ENCODE measurements at places on chromosomes 1 and 21.

DNA sequence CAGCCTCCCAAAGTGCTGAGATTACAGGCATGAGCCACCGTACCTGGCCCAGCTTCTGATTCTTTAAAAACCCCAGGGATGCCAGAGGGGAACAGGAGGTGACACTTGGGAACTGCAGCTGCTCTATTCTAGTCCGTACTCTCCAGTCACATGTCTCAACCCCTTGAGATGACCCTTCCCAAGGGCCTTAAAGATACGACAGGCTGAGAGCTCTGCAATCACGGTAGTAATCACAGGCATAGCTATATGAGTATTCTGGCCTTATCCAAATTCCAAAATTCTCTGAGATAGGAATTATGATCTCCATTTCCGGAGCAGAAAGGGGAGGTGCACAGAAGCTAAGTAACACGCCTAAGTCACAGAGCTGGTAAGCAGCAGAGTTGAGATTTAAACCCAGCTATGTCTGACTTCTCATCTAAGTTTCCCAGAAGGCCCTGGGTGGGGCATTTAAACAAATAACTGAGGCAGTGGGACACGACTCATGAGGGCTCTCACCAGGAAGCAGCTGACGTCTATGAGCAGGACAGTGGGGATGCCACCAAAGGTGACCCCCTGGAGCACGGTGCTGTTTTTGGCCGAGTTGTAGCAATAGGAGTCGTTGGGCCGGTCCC, 5.2 kb downstream of the TMEM63A start:
- DNase-seq = no peak

GRCh38 chr1:205014783-205015182, 28.2 kb upstream of the CNTN2 start:
- no peak for DNase-seq

DNA sequence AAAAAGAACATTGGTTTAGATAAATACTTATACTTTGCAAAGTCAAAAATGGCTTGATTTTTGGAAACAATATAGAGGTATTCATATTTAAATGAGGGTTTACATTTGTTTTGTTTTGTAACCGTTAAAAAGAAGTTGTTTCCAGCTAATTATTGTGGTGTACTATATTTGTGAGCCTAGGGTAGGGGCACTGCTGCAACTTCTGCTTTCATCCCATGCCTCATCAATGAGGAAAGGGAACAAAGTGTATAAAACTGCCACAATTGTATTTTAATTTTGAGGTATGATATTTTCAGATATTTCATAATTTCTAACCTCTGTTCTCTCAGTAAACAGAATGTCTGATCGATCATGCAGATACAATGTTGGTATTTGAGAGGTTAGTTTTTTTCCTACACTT, 65.3 kb upstream of the SAMD13 start:
- no peak for DNase-seq

GRCh38 chr1:24096009-24096738, 15.8 kb downstream of the MYOM3 start:
- DNase-seq = no peak

DNA sequence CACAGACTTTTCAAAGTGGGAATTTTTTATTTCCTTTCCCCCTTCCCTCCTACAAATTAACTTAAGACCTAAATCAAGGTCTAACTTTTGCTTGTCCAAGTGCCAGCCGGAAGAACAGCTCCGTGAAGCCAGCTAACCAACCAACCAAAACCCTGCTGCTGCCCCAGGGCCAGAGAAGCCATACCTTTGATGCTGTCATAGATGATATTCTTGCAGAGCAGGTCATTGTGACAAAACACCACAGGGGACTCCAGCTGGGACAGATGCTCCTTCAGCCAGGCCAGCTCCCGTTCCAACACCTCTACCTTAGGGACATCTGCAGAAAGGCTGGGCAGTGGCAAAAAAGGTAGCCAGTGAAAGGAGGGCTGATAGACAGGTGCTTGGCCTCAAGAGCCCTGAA, 10.7 kb downstream of the ETNK2 start:
- DNase-seq = no peak

DNA sequence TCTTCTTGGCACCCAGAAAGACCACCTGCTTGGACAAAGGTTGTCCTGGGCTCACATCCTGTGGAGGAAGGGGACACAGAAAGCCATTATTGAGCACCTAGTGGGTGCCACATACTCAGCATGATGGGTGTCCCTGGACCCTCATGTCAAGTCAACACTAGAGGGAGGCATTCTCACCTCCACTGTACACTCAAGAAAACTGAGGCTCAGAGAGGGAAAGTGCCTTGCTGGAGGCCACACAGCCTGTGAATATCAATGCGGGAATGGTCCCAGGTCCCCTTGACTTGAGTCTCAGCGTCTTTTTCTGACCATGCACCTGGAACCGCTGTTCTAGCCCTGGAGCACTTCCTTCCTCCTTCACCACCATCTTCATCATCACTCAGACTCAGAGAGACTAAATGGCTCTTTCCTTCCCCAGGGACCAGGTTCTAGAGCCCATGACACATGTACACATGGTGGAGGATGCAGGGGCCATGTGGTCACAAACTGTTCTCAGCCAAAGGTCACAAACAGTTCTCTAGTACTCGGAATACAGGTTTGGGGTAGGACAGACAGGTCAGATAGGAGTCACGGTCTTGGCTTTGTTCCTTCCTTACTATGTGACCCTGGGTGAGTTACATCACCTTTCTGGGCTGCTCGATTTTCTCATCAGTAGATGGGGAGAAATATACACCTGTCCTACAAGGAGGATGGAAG, 89.2 kb upstream of the WNT4 start:
- no peak for DNase-seq

All from H9 (cell line).